ENCODE measurements at places on chromosomes 5 and 9.

GRCh38 chr9:113152699-113153098 lies 1.9 kb downstream of the SLC31A2 start:
- DNase-seq: no peak

GRCh38 chr9:90958328-90958727 lies 156.7 kb downstream of the SYK start:
- DNase-seq: no peak

GRCh38 chr9:32725066-32725860 lies 58.1 kb upstream of the TMEM215 start:
- DNase-seq: no peak

DNA sequence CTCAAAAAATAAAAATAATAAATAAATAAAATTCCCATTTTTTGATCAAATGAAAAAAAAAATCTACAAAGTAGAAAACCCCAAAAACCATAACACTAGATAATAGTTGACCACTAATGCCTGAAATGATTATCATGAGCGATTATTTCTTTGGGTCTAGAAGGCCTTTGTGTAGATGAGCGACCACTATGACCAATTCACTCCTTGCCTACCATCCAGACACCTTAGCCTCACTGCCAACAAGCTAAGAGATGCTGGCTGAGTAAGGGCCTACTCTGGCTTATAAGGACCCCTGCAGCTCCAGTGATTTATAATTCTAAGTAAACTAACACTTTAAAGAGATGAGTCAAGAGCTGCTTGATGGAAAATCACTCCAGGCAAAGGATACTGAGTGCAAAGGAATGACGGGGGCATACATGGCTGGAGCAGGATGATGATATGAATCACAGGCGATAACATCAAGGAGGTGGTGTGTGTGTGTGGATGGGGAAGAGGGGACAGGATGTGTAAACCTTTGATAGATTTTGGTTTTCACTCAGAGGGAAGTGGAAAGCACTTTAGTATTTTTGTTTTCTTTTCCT lies 4.8 kb upstream of the F2RL1 start:
- no peak for DNase-seq

DNA sequence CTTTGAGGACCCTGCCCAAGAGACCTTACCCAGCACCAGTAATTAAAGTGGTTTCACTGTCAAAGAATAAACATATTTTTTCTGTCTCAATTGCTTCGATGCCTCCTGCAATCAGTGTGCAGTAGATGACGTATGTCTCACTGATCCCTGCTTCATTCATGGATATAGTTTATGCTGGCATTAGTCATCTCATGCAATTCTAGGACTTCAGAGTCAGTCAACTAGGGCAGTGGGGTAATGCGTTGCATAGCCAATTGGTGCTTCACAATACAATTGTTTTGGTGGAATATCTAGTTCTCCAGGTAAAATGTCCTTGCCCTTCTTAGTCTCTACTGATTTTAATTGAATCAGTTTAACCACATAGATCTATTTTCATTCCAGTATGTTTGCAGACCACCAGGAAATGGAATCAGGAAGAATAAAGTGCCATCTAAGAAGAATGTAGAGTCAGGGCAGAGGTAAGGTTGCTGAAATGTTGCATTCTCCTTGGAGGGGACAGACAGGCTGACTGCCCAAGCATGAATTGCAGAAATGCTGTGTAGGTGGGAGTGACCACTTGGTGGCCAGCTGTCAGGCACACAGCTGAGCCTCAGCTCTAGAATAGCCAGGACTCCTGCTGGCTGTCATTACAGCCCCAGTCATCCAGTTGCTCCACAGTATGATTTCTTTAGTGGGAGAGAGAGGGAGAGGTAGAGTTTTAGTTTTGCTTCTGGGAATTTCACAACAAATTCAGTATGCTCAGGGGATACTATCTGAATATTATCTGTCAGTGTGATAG lies 73.5 kb upstream of the MEGF10 start:
- no peak for DNase-seq

DNA sequence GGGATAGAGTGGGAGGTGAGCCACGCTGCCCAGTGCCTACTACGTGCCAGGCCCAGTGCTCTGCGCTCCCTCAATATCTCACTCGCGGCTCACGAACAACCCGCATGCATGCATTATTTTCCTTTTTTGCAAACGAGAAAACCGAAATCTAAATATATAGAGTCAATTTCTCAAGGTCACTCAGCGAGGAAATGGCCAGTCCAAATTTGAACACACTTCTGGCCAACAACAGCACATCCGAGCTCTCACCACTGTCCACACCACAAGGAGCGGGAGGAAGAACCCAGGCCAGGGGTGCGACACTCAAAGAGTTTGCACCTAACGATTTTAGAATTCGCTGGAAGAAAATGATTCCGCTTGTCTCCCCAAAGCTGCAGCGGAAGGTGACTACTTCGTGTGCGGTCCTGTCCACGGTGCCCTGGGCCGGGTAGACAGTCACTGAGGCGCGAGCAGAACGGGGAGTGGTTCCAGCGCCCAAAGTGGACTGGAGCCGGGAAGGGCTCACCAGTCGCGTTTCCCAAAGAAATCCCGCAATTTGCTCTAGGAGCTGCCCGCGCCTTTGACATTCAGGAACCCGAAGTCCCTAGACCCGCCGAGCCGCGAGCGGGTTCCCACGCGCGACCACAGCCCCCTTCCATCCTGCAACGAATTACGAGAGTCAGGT lies 1.1 kb upstream of the TLX3 start:
- no peak for DNase-seq

- DNase-seq: no peak
Measured at GRCh38 chr5:159403906-159404681, 73.8 kb upstream of the IL12B start.

GRCh38 chr9:16514131-16514530 lies 356.3 kb downstream of the BNC2 start:
- DNase-seq: no peak

DNA sequence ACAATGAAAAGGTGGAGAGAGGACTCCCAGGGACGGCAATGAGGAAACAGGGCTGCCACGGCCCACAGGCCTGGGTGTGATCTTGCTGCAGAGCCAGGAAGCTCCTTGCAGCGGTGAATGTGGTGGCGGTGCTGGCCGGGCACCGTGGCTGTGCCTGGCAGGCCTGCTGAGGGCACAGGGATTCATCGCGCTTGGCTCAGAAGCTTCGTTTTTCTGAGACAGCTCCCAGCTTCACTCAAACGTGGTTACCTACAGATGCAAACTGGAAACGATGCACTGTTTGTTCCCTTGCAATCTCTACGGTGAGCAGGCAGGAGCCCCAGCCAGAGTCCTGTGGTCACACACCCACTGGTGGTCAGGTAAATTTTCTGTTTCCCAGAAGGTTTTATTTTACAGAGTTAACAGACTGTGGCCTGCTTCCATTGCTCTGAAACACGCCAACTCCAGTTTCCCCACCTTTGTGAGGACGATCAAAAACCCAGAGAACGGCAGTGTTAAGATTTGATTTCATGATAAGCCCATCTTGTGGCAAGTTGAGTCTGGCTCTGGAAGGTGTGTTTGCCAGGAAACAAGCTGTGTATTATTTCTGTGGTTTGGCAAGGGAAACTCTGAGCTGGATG lies 183.9 kb downstream of the AUH start:
- DNase-seq: no peak

- no peak for DNase-seq
Measured at GRCh38 chr5:138230981-138231589, 18.0 kb upstream of the CDC23 start.
